ENCODE measurements at places on chromosomes 11 and 22.

GRCh38 chr11:77413850-77414460 lies 59.9 kb downstream of the PAK1 start:
- DNase-seq: no peak

- DNase-seq: no peak
Observed at GRCh38 chr11:130615561-130615960, 167.1 kb downstream of the ADAMTS15 start.

- no peak for DNase-seq
Observed at GRCh38 chr11:130813638-130814037, 102.6 kb downstream of the SNX19 start.

DNA sequence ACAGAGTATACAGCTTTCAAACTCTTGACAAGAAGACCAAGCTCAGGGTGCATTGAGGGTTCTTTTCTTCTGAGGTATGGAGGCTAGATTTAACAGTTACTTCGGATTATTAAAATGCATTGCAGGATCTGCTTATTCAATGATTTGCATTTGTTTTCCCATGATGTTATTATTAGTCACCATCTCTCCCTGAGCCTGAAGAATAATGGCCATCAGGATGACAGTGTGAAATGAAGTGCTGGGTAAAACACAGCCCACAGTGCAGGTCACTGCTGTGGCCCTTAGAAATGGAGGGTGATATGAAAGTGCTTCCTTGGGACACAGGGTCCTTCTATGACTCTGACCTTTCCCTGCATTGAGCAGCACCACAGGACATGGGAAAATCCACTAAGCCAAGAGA lies 40.0 kb downstream of the TECTA start:
- no peak for DNase-seq

- no peak for DNase-seq
Observed at GRCh38 chr11:118715245-118715831, 35.9 kb upstream of the TREH start.

DNA sequence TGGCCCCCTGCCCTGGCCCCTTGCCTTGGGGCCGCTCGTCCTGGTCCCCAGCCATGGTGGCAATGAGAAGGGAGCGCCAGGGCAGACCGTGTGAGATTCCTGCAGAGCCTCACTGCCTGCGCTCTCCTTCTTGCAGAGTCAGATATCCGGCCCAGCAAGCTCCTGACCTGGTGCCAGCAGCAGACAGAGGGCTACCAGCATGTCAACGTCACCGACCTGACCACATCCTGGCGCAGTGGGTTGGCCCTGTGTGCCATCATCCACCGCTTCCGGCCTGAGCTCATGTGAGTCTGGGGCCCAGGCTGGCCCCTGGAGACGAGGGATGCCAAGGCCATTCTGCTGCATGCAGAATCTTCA lies 114.1 kb downstream of the MICAL2 start:
- no peak for DNase-seq

DNA sequence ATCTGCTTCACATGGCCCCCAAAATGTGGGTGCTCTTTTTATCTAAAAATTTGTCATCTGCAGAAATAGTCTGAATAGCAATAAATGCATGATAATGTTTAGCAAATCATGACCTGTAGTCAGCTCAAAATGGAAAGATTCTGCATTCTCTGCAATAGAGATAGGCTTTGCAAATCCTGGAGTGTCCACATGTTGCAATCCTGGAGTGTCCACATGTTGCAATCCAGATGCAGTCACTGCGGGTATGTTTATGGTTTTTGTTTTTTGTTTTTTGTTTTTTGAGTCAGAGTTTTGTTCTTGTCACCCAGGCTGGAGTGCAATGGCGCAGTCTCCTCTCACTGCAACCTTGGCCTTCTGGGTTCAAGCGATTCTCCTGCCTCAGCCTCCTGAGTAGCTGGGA lies 20.2 kb upstream of the LRRC32 start:
- no peak for DNase-seq

- no peak for DNase-seq
Observed at GRCh38 chr22:36277482-36278291, 24.8 kb downstream of the APOL1 start.

DNA sequence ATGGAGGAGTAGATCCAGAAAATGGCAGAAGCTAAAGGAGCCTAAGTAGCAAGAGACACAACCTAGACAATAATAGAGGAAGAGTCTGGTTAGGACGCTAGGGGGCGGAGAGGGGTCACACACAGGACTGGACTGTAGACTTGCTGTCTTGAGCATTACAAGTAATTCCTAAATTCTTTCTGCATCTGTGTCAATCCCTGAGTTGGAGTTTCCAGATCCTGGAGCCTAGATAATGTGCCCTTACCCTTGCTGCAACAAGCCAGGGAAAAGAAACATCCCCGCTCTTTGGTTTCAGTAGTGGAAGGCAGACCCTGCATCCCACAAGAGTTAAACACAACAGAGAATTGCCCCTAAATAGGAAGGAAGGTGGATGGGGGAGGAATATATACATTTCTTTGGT lies 14.9 kb upstream of the CCDC73 start:
- DNase-seq: peak; percentile 54

GRCh38 chr22:38223289-38223960 lies 21.6 kb downstream of the MAFF start:
- no peak for DNase-seq

DNA sequence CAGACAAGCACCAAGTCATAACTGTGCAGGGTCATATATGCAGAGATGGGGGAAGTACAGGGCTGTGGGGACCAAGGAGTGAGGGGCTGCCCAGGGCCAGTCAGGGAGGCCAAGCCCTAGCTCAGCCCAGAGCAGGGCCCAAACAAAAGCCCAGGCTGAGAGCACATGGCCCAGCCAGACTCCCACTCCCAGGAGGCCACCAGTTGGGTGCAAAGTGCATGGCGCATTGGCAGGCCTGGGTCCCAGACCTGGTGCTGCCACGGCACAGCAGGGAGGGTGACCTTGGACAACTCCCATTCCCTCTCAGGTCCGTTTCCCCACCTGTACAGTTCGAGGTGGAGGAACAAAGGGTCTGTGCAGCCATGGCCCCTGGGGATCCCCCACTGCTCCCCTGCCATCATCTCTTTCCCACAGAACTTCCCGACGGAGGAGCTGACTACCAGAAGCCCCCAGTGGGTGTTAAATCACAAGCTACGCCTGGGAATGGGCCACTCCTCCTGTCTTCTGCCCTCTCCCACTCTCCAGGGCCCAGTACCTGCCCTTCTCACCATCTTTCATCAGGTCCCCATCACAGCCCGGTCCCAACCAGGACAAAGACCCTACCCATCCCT lies 608 bp downstream of the NIPSNAP1 start:
- DNase-seq: no peak

DNA sequence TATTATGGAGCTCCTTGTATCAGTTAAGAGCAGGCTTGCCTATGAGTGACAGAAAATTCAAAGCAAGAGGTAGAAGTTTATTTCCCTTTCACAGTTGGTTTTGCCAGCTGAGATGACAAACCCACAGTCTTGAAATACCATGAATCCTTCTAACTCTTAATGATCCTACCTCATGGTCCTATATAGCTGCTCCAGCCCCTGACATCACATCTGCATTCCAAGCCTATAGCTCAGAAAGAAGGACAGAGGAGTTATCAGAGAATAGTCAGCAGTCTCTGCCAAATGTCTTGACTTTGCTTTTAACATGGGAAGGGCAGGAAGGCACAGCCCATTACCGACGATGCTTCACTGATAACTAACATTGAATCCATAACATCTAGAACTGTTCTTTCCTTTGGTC lies 76.2 kb downstream of the APIP start:
- no peak for DNase-seq

DNA sequence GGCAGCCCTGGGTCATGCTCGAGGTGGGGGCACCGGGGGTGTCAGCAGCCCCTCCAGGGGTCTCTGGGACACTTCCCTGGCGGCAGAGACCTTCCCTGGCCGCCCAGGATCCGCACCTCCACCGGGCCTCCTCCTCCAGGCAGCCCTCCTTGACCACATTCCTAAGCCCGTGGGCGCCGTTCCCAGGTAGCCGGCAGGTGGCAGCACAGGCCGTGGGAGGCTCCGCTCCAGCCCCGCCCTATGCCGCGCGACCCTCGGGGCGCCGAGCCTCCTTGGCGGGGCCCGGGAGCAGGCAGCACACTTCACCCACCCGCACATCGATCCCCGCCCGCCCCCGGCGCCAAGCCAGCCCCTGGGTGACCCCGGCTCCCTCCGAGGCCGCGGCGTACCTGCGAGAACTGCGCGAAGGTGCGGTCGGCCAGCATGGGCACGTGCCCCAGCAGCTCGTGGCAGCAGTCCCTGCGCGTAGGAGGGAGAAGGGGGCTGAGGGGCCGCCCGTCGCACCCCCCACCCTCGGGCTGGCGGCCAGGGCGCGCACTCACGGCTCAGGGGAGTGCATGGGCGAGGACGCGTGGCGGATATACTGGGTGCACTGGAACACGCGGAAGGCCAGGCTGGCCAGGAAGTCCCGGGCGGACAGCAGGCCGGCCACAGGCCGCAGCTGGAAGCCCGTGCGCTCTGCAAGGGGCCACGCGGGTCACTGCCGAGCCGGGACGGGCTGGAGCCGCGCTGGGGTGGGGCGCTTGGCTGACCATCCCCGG lies 5.3 kb upstream of the INS start:
- DNase-seq: no peak

- no peak for DNase-seq
Observed at GRCh38 chr11:111745719-111746504, 20.3 kb downstream of the PPP2R1B start.

- DNase-seq: no peak
Observed at GRCh38 chr22:38221908-38222796, 20.4 kb downstream of the MAFF start.

- no peak for DNase-seq
Observed at GRCh38 chr11:73225001-73225686, 7.1 kb downstream of the P2RY2 start.

GRCh38 chr22:49417326-49417725 lies 410.3 kb downstream of the BRD1 start:
- DNase-seq: no peak

DNA sequence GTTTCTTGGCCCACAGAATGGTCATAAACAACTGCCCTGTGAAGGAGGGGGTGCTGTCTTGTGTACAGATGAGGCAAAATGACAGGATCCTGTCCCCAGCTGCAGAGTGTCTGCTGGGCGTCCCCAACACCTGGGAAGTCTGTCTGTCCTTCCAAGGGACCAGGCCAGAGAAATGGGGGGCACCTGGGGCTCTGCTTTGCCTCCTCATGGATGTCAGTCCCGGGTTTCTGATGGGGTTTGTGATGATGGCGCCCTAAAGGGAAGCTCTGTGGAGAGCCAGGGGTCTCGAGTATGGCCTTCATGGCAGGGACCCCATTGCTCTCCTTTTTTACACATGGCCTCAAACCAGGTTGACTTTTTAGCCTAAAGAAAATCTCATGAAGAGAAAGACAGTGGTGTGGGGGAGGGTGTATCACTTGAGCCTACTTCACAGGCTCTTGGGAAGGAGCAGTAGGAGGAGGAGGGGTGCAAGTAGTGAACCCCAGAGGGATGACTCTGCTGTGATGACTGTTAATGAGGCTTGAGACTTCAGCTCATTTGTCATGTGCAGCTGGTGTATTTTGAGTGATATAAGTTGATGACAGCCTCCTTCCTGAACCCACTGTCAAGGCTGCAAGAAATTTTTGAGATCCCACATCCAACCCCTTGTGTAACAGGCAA lies 40.6 kb upstream of the TUB start:
- DNase-seq: no peak

DNA sequence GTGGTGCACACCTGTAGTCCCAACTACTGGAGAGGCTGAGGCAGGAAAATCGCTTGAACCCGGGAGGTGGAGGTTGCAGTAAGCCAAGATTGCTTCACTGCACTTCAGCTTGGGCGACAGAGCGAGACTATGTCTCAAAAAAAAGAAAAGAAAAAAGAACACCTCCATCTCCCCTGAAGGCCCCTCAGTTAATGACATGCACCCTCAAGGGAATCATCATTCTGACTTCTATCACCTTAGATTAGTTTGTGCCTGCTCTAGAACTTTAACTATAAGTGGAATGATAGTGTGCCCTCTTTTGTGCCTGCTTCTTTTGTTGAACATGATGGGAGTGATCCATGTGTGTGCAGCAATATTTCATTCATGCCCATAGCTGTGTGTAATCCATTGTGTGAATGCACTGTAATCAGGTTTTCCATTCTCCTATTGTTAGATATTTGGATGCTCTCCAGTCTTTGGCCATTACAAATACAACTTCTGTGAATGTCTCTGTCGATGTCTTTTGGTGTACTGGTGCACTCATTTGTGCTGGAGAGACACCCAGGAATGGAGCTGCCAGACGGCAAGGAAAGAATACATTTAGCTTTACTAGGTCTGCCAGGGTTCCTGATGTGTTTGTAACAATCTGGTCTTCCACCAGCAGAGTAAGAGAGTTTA lies 883 bp upstream of the VPREB3 start:
- DNase-seq: no peak

- DNase-seq: no peak
Observed at GRCh38 chr22:40641269-40641668, 4.8 kb upstream of the MRTFA start.

DNA sequence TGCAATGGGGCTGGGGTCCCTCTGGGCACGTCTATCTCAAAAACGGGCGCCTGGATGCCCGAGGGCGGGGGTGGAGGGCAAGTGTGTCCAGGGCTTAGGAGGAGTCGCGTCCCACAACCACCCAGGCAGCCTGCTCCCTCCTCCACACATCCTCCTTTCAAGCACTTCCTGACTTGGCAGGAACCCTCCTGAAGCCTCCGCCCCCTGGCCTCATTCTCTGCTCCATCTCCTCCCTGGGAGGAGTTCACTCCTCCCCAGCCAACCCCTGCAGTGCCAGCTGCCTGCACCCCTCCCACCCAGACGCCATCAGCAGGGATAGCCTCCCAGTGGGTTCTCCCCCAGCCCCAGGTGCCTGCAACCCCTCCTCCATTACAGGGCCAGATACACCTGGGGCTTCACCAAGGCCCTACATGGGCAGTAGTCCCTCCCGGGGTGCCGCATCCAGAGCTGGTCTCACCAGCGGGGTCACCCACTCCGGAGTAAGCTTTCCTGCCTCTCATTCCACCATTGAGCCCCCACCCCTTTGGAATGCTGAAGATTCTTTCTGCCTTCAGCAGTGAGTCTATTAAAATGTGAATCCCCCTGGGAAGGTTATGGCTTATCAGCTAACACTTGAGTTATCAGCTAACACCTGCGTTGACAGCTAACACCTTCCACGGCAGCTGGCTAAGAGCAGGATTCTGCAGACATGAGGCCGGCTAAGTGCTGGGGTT lies 24.4 kb downstream of the RTN4R start:
- no peak for DNase-seq

- DNase-seq: no peak
Observed at GRCh38 chr22:45877036-45877380, 100.0 kb downstream of the WNT7B start.

- no peak for DNase-seq
Observed at GRCh38 chr11:134689886-134690285, 277.8 kb upstream of the B3GAT1 start.

- no peak for DNase-seq
Observed at GRCh38 chr11:70473873-70474690, 75.8 kb downstream of the CTTN start.

- DNase-seq: no peak
Observed at GRCh38 chr11:121117788-121118187, 16.7 kb downstream of the TECTA start.

- DNase-seq: no peak
Observed at GRCh38 chr11:128525411-128526243, 61.7 kb downstream of the ETS1 start.

GRCh38 chr11:26297189-26297975 lies 34.5 kb upstream of the ANO3 start:
- no peak for DNase-seq

- no peak for DNase-seq
Observed at GRCh38 chr11:126440276-126440675, 84.8 kb downstream of the ST3GAL4 start.
